ENCODE measurements at places on chromosomes 4 and X.

- no peak for DNase-seq
Observed at GRCh38 chr4:58301376-58301999, 1191.3 kb upstream of the IGFBP7 start.

- DNase-seq, result no peak
Observed at GRCh38 chr4:185700048-185700447, 111.9 kb downstream of the SORBS2 start.

- no peak for DNase-seq
Observed at GRCh38 chrX:51395480-51395809, 62.8 kb downstream of the NUDT10 start.

GRCh38 chr4:149211876-149212275 lies 603.8 kb downstream of the IQCM start:
- DNase-seq, result no peak

DNA sequence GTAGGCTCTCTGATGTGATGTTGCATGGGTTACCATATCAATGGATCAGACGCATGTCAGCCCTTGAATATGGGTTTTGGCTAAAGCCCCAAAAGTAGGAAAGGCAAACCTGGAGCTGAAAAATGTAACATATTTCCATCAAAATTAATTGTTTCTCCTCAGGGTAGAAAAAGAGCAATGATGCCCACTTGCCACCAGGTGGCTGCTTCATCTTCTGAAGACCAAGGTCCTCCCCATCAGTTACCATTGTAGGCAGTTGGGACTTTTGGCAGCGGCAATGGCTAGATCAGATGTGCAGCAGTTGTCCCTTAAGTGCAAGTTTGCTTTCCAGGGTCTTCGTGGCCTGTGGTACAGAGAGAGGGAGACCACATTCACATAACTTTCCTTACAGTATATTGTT lies 118.2 kb downstream of the NAF1 start:
- DNase-seq, result no peak

GRCh38 chr4:99651811-99652485 lies 5.7 kb downstream of the C4orf54 start:
- DNase-seq, result no peak

- no peak for DNase-seq
Observed at GRCh38 chrX:106042296-106042695, 3.8 kb upstream of the SERPINA7 start.

DNA sequence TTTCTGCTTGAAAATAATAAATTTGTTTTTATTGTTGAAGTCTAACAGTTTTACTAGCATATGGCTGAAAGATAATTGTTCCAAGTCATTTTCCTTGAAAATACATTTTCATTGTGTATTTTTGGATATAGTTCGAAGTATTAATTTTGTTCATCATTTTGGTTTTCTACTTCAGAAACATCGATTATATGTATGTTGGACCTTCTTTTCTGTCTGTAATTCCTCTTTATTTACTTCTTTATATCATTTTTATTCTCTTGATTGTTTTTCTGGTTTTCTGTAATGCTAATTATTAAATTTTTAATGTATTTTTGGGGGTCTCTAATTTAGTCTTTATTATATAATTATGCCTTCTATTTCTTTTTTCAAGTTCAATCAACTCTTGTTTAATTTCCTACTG lies 407.1 kb upstream of the FRG1 start:
- DNase-seq, result no peak

DNA sequence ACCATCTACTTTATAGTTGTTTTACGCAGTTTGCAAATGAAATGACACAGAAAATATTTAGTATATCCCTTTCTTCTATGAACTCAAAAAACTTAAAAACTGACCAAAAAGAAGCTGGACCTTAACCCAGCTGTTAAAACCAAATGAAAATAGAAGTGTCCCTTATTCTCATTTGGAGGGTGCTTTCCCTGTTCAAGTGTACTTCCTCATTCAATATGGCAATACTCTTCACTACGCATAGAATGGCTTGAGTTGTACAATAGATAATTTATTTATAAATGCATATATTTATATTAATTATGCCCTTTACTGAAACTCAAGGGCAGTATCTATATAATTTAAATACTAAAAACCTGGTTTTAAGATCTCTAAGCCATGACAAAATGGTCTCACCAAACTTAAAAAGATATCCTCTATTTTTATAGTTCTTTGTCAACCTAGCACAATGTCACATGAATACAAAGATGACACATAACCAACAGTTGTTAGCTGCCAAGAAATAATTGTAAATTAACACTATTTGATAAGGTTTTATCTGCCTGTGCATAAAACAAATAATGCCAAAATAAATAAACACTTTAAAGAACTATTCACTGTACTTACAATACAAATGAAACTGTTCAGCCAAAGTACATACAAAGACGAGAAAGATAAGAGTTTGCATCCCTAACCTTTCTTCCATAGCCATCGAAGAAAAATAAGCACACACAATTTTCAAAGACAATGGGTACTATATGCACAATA lies 25.2 kb downstream of the YTHDC1 start:
- no peak for DNase-seq

- no peak for DNase-seq
Observed at GRCh38 chrX:16160729-16161128, 6.6 kb upstream of the MAGEB17 start.

GRCh38 chr4:8310306-8310705 lies 40.8 kb downstream of the HTRA3 start:
- DNase-seq, result no peak

GRCh38 chr4:74770226-74770910 lies 24.0 kb downstream of the BTC start:
- DNase-seq, result no peak

GRCh38 chrX:154419688-154420401 lies 8.5 kb downstream of the TAFAZZIN start:
- DNase-seq, result no peak

DNA sequence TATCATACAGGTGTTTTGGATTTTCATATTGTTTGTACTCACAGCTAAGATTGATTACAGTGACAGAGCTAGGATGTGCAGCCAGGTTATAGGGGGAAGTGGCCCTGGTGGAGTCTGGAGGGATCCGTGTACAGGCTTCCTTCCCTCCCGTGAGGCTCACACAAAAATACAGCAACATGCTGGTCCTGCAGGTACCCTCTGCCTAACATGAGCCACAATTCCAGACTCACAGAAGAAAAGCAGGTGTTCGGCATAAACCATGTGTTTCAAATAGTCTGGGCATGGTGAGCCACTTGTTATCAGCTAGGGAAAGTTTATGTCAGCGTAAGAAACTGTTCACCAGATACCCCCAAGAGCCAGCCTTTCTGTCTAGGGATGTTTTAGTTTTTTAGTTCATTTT lies 82.9 kb downstream of the HTT start:
- DNase-seq, result no peak

DNA sequence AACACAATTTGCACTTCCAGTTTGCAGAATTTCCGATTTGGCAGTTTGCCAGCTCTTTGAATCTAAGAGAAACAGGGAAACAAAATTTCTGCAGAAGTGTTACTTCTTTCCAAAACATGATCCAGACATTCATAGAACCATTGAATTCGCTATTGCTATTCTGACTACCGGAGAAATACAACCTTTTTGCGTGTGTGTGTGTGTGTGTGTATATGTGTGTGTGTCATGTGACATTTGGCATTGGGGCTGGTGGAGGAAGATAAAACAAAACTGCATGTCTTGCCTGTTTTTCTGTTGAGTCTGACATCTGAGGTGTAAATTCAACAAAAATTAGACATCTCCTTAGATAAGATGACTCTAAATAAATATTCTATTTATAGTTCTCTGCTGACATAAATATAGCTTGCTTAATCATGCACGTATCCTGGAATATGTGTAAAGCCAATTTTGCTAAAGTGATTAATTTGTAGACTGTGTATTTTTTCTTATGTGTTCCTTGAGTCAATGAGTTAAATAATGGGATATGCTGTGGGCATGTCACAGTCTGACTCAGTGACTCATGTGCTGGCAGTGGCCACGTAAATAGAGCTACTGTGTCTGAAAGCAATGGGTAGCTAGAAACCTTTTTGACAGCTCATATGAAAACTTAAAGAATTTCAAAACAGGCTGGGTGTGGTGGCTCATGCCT lies 98.9 kb downstream of the HPGD start:
- no peak for DNase-seq

GRCh38 chr4:139643042-139643895 lies 22.4 kb upstream of the MGST2 start:
- no peak for DNase-seq

DNA sequence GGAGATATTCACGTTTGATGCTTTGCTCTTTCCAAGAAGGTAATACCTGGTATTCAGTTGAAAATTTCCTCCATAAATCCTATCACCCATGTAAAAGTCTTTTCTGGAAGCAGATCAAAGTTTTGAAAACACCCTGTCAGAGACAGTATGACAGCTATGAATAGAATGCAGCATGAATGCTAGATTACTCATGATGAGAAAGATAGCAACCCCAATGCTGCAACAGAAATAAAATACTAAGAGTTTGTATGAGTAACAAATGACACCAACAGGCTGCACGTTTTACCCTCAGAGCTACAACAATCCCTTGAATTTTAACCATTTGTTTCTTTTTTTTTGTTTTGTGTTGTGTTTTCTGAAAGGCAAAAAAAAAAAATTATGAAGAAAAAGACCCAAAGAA lies 108.6 kb downstream of the ARHGAP6 start:
- DNase-seq, result no peak

DNA sequence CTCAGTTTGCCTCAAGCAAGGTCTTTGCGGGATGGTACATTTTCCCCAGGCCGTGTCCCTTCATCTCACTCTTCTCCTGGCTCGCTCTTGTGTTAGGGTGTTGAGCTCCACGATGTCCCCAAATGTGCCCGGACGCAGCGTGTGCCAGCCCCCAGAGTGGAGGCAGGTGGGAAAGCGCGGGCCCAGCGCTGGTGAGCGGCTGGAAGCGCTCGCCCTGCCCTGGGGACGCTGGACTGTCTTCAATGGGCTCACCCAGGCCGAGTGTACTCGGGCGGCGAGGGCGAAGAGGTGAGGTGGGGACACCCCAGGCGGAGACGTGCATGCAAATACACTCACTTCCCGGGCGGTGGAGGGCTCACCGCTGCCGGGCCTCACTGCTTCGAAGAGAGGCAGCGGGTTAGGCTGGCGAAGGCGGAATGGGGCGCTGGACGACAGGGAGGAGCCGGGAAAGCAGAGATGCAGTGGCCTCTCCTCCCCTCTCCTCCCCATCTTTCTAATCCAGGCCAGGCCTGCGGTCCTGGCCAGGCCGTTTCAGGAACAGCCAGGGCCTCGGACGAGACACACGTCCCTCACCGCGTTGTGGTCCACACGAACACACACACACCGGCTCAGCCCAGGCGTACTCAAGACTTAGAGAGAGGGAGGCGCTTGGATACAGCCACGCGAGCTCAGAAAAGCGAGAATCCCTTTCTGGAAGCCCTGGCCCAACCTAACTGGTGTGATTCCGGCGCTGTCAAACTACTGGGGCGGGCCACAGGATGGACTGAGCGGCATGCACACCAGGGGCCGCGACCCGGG lies 2.2 kb downstream of the NKX6-1 start:
- DNase-seq, result no peak

- DNase-seq, result no peak
Observed at GRCh38 chrX:75181721-75182120, 25.6 kb upstream of the ABCB7 start.

- no peak for DNase-seq
Observed at GRCh38 chr4:133287396-133287795, 138.3 kb downstream of the PCDH10 start.

DNA sequence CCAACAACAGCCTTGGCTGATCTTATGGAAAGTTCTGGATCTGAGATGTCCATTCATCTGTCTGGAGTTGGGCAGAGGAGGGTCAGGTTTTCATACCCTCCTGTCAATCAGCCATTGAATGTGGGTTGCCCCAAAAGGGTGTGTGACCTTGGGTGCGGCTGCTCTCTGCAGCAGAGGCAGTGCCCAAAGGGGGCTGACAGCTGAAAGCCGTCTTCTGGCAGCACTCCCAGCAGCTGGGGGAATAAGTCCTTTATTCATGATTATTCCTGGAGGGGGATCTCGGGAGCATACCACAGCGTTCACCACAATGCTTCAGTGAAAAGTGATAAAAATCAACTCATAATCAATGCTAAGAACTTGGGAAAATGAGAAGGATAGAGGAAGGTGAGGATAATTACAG lies 54.7 kb downstream of the OTC start:
- no peak for DNase-seq

GRCh38 chr4:164606478-164606877 lies 147.5 kb upstream of the SMIM31 start:
- DNase-seq, result no peak

DNA sequence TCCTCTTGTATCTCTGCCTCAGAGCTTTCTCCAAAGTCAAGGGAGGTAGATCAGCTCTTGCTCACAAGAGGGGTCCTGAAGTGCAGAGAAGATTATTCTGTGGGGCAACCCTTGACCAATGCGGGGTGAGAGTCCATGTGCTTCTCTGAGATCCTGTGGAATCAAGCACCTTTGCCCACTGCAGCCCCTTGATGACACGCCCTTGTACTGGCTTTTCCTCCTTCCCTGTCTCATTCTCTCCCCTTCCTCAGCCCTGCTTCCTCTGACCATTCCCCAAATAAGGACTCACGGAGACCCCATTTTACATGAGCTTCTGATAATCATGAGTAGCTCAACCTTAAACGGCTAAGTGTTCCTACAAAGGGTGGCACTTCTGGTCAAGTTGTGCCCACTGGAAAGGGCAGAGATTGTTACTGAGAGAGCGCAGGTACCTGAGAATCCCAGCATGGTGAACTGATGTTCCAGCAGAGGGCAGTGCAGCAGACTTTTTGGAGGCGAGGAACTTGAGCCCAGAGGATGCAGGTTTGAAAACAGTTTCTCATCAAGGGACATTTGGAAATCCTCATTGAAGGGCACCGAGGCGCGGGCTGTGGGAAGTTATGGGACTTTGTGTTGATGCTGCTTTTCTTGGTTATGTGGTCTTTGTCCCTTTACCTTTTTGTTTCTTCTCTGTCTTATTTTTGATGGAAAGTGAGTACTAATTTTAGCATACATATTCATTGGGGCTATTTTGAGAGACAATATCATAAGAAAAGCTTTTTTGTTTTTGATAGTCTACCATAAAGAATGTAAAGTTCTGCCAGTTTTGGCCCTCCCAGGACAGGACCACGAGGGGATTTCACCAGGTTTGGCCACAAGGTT lies 201.3 kb downstream of the RBM46 start:
- no peak for DNase-seq

- DNase-seq, result no peak
Observed at GRCh38 chr4:169416997-169417396, 146.2 kb upstream of the SH3RF1 start.

DNA sequence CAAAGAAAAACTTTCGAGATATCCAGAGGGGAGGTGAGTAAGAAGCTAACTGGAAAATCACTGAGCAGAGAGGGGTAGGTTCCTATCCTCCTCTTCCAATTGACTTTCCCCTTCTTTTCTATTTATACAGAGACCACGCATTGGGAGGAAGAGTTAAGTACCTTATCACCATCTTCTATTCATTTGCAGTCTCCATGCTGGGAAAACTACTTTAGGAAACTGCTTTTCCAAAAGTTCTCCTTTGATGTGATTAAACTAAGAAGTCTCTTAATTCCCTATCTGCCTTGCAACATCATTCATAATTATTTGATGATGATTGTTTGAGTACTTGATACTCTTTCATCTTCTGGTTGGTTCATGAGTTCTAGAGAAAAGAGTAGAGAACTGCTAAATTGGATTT lies 306.6 kb downstream of the PPP3CA start:
- no peak for DNase-seq

Data from central memory CD8-positive, alpha-beta T cell (primary cell).